Left lung (tissue), 14 donors: ENCODE measurements at places on chromosomes 1 and 21. TPM values are rescaled to one million over a fixed set of nuclear protein-coding genes. Genes with fewer than 3 reads are reported as not detected.

The FOXO6 gene
- polyA plus RNA-seq = 1.6 TPM

The ADGRB2 gene
- 14.0 TPM for polyA plus RNA-seq

DNA sequence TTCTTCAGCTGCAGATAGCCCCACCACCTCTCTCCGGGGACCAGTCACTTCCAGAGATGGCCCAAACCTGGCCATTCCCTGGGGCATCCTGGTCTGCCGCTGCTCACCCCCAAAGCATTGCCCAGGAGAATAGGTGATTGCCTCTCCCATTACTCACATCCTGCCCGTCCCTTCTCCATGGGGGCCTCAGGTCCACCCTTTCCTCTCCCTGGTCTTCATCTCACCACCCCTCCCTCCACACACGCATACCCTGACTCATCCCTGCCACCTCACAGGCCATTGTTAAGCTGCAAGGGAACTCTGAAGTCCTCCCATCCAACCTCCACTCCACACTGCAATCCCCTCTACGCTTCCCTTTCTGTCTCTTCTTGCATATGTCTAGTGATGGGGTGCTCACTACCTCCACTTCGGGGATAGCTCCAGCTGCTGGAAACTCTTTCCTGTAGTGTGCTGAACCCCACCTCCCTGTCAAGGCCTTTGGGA, at the start of gene PLEKHG5:
PLEKHG5 (minus strand) TSS at position 188 of the 483 bp plus-strand sequence. CDS start 14,096 bp downstream, outside the sequence.
- DNase-seq = no peak

DNA sequence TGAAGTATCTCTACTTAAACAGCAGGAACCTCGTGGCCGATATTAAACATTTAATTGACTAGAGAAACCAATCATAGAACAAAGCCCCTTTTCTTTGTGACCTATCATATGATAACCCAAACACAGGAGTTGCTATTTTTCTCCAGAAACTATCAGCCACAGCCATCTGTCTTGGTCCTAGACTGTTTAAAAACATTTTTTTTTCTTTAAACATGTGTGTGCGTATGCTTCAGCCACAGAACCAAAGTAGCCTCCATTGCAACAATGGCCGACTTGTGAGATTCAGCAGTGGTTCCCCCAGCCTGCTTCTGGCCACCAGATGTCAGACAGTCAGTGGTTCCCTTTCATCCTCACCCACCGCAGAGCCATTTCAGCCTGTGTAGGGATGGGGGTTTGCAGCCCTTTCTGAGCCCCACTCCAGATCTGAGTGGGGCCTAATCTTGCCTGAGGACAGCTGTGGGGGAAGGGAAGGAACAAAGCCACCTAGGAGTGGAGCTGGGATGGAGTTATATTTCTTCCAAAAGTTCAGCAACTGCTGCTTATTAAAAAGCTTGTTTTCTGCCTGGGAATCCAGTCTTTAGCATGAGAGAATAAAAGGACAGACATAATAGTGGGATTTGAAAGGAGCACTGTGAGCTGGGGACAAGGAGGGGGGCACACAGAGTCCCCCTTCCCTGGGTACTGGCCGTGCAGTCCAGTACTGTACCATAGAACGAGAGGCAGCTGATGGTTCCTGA, 11.7 kb upstream of the IGSF3 start:
- DNase-seq = no peak

DNA sequence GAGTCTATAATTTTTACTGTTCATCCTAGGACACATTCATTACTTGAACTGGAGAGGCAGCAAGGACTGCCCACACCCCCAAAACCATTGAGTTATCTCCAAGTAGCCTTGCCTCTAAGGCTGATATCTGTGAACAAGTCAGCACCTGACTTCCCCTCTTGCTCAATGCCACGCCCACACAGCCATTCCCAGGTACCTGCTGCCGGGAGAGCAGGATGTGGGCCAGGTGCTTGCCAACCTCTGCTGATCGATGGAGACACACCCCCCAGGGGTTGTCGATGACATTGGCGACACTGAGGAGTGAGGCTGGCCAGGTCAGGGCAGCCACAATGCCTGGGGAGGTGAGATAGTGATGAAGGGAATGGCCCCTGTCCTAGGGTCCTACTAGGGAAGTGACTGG, 60.1 kb downstream of the TMCO4 start:
- DNase-seq = no peak
